Activated B cell treated with CpG ODN at 0.5 μM for 24 hours (primary cell): ENCODE measurements at places on chromosomes 5 and 9. TPM values are rescaled to one million over a fixed set of nuclear protein-coding genes. Genes with fewer than 3 reads are reported as not detected.
A peak's percentile ranks its signal among the peaks of the same experiment; 100 is the strongest.

DNA sequence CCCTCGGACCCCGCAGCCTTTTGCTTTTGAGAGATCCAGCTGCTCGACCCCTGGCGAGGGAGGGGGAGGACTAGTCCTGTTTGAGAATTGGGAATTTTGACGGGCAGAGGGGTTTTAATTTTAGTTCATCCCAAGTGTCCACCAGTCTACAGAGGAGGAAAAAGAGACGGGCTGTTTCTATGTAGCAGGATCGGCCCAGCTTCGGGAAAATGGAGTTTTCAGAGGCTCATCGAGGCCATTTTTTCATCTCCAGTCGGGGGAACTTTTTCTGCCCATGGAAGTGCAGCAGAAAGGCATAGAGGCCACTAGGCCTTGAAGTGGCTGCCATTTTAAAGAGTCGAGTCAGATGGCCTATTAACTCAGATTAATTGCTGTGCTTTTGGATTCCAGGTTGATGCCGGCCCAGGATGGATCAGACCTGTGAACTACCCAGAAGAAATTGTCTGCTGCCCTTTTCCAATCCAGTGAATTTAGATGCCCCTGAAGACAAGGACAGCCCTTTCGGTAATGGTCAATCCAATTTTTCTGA lies 1.2 kb downstream of the NSD1 start:
- peaks cover 31% of the 10 kb centered on the region for H3K36me3 ChIP-seq
- peak overlapping the region; percentile 85 for H3K4me3 ChIP-seq
- DNase-seq = no peak
- H3K27ac ChIP-seq = peak overlapping the region; percentile 87

DNA sequence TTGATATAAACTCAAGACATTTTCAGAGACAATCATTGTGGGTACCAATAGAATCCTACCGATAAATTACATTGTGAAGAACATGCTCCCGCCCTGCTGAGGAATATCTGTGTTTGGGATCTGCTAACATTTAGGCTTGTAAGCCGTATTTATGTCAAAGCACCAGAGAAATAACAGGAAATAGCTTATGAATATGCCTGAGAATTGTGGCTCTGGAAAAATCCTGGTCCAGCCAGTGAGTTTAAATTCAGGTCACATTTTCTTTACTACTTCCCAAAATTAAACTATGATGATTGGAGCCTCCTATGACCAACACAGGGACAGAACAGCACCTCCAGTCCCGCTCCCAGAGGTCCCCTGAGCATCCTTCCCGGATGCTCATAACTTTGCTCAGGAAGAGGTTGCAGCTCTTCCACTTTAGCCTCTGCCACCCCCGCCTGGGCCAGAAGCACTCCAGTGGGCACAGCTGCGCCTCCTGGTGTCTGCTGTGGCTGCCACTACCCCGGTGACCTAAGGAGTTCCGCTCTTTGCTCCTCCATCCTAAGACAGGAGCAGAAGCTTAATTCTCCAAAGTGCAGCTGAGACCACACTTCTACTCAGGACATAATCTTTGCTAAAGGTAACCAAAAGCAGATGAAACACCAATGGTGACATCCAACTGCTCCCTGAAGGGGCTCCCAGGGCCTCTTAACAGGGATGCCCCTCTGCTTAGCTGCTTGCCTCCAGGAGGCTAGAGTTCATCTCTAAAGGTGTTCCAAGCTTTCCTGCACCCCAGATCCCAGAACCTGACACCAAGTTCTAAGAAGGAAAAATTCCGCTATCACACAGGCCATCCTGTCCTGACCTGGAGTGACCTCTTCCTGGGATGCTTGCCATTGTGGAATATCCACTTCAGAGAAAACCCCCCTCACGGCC lies 58.8 kb downstream of the SLC1A1 start:
- no peak overlapping the region for H3K27ac ChIP-seq
- no peaks in the 10 kb centered on the region for H3K4me1 ChIP-seq
- no peaks in the 10 kb centered on the region for H3K27me3 ChIP-seq
- no peak overlapping the region for H3K4me3 ChIP-seq
- no peak for DNase-seq

Gene IFNA2
- not detected in 2 replicates for total RNA-seq

DNA sequence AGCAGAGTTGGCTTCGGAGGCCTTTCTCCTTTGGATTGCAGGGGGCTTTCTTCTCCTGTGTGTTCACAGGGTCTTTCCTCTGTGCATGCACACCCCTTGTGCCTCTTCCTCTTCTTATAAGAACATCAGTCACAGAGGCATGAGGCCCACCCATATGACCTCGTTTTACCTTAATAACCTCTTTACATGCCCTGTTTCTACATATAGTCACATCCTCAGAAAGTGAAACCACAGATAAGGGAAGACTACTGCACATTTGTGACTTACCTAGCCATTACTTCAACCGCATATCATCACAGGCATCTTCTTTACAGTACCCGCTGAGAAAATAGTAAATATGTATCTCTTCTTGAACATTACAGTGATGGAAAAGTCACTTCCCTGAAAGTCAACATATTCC lies 204.9 kb upstream of the TARS1 start:
- H3K36me3 ChIP-seq = no peaks in the 10 kb centered on the region
- H3K4me3 ChIP-seq = no peak overlapping the region
- no peaks in the 10 kb centered on the region for H3K27me3 ChIP-seq
- no peak overlapping the region for H3K27ac ChIP-seq
- H3K4me1 ChIP-seq = peaks cover 15% of the 10 kb centered on the region

Gene TOR4A
- total RNA-seq = 7.9 and 9.1 TPM in 2 replicates

DNA sequence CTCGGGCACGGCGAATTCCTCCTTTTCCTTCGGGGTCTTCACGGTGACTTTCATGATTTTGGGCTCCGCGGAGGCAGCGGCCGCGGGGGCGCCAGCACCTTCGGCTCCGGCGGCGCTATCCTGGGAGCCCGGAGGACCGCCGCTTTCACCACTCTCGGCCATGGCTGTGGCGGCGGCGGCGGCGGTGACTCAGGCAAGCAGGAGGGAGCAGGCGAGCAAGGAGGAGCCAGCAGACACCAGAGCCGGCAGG lies 315 bp downstream of the UBQLN1 start:
- peaks cover 22% of the 10 kb centered on the region for H3K36me3 ChIP-seq
- no peaks in the 10 kb centered on the region for H3K27me3 ChIP-seq
- H3K4me3 ChIP-seq = peak overlapping the region; percentile 99
- no peak for DNase-seq
- H3K27ac ChIP-seq = peak overlapping the region; percentile 99

GRCh38 chr9:136423432-136424146 lies 13.1 kb downstream of the PMPCA start:
- H3K36me3 ChIP-seq = peaks cover 66% of the 10 kb centered on the region
- DNase-seq = no peak
- no peaks in the 10 kb centered on the region for H3K4me1 ChIP-seq

DNA sequence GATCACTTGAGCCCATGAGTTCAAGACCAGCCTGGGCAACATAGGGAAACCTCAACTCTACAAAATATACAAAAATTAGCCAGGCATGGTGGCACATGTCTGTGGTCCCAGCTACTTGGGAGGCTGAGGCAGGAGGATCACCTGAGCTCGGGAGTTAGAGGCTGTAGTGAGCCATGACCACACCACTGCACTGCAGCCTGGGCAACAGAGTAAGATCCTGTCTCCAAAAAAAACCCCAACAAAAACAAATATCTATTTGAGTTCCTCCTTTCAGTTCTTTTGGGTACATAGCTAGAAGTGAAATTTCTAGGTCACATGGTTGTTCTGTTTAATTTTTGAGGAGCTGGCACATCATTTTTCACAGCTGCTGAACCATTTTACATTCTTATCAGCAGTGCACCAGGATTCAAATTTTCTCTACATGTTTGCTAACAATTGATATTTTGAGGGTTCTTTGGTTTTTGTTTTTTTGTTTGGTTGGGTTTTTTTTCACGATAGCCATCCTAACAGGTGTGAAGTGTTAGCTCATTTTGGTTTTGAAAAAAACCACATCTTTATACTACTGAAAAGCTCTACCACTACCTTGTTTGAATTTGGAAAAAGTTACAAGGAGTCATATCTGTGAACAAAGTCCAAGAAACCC lies 176.9 kb upstream of the SLC12A2 start:
- H3K27ac ChIP-seq = no peak overlapping the region
- no peaks in the 10 kb centered on the region for H3K36me3 ChIP-seq
- DNase-seq = no peak

Gene ZNF608
- 20.7 and 22.0 TPM in 2 replicates for total RNA-seq

Gene NIPAL4
- 2.7 and 2.8 TPM in 2 replicates for total RNA-seq

- H3K27ac ChIP-seq = no peak within 1 kb of the TSS
- H3K36me3 ChIP-seq = no peaks in the 10 kb centered on the region
- no peaks in the 10 kb centered on the region for H3K4me1 ChIP-seq
Measured at GRCh38 chr5:137498736-137499505, at the start of gene SPOCK1. Gene SPOCK1 (minus strand): TSS chr5:137499326.

DNA sequence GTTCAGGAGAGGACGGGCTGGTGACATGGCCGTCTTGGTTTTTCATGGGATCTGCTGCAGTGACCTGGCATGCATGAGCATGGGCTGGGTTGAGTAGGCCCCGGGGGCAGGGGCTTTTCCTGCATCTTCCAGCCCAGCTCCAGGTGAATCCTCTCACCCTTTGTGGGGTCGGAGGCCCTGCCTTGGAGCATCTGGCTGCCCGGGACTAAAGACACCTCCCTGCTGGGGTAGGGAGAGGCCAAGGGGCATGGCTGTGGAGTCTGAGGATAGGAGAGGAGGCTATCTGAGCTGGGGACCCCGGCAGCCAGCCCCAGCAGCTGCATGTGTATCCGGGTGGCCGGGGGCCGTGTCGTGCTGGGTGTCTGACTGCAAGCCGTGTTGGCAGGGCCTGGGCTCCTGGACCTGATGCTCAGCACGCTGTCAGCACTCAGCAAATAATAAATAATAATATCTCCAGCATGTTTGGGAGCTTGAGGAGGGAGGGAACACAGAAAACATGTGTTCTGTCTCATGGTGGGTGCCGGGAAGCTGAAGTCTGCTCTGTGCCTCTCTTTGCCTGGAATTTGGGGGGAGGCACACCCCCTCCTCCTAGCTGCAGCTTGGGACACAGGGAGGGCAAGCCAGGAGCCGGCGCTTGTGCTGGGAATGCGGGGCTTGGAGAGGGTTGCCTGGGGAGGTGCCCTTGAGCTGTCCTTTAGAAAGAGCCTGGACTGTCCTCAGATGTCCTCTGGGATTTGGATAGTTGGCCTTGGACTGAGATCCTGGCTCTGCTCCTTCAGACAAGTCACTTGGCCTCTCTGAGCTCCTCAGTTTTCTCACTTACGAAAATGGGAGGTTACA lies 28.4 kb upstream of the PITX1 start:
- peaks cover 32% of the 10 kb centered on the region for H3K27me3 ChIP-seq
- H3K27ac ChIP-seq = no peak overlapping the region
- H3K4me3 ChIP-seq = no peak overlapping the region
- no peaks in the 10 kb centered on the region for H3K4me1 ChIP-seq
- no peak for DNase-seq

- no peak overlapping the region for H3K27ac ChIP-seq
- H3K4me1 ChIP-seq = no peaks in the 10 kb centered on the region
- no peak for DNase-seq
- H3K36me3 ChIP-seq = no peaks in the 10 kb centered on the region
Measured at GRCh38 chr9:135704483-135704882, 2.5 kb downstream of the KCNT1 start.

DNA sequence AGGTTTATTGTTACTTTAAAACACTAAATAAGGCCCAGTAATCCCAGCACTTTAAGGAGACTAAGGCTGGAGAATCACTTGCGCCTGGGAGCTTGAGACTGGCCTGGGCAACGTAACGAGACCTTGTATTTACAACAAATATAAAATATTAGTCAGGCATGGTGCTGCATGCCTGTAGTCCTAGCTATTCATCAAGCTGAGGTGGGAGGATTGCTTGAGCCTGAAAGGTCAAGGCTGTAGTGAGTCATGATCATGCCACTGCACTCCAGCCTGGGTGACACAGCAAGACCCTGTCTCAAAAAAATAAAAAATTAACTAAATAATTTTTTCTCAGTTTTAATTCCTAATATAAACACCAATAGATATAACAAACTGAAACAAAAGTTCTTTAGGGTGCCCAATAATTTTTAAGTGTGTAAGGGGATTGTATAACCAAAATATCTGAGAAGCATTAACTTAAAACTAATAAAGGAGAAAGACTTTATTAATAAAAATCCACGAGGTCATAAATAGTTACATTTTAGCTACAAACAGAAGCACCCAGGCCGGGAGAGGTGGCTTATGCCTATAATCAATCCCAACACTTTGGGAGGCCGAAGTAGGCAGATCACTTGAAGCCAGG lies 32.7 kb downstream of the FAM13B start:
- H3K4me1 ChIP-seq = peaks cover 37% of the 10 kb centered on the region
- H3K4me3 ChIP-seq = no peak overlapping the region
- no peak for DNase-seq
- no peaks in the 10 kb centered on the region for H3K27me3 ChIP-seq
- H3K36me3 ChIP-seq = peaks cover 69% of the 10 kb centered on the region
- no peak overlapping the region for H3K27ac ChIP-seq

Gene N4BP3
- 17.4 and 18.1 TPM in 2 replicates for total RNA-seq

Gene GPX3
- total RNA-seq = 0.18 and 0.76 TPM in 2 replicates

DNA sequence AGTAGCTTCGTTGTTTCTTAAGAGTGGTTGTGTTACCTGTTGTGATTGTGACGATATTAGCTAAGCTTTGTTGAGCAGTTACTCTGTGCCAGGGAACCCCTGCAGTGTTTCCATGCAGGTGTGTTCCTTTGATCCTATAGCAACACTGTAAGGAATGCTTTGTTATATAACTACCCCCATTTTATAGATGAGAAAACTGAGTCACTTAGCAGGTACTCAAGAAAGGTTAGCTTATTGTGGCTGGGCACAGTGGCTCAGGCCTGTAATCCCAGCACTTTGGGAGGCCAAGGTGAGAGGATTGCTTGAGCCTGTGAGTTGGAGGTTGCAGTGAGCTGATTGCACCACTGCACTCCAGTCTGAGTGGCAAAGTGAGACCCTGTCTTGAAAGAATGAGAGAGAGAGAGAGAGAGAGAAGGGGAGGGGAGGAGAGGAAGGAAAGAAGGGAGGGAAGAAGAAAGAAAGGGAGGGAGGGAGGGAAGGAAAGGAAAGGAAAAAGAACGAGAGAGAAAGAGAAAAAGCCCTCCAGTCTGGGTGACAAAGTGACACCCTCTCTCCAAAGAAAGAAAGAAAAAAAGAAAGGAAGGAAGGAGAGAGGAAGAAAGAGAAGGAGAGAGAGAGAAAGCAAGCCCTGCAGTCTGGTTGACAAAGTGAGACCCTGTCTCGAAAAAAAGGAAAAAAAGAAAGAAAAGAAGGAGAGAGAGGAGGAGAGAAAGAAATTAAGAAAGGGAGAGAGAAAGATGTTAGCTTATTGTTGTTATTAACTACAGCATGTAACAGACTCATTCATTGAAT lies 85.6 kb upstream of the RARS1 start:
- DNase-seq = no peak
- no peak overlapping the region for H3K27ac ChIP-seq
- no peaks in the 10 kb centered on the region for H3K4me1 ChIP-seq
- no peak overlapping the region for H3K4me3 ChIP-seq

GRCh38 chr9:97518909-97519307 lies 17.4 kb downstream of the TMOD1 start:
- H3K4me1 ChIP-seq = no peaks in the 10 kb centered on the region
- H3K27me3 ChIP-seq = peaks cover 29% of the 10 kb centered on the region
- H3K4me3 ChIP-seq = no peak overlapping the region
- no peak for DNase-seq
- no peaks in the 10 kb centered on the region for H3K36me3 ChIP-seq

Gene FGD3
- total RNA-seq = 46.5 and 61.9 TPM in 2 replicates
